SK-N-MC (cell line): ENCODE measurements at places on chromosomes 2 and 18.
A peak's percentile ranks its signal among the peaks of the same experiment; 100 is the strongest.

DNA sequence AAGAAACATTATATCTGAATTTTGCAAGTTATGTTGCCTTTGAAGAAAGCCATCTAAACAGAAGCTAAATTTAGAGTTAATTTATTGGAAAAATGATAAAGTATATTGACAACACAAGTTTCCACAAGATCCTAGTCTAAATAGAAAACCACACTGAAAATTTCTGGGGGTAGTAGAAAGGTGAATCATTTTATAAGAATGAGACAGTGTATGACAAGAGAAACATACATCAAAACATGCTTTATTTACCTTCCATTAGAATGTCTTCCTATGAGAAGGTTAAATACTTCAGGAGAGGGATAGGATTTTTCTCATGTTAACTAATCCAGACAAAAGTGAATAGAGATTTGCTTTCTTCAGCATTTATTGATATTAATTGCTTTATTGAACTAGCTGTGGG lies 1389.8 kb upstream of the ZEB2 start:
- no peak for DNase-seq

- DNase-seq = no peak
Observed at GRCh38 chr2:172470958-172471922, 43.9 kb downstream of the ITGA6 start.

DNA sequence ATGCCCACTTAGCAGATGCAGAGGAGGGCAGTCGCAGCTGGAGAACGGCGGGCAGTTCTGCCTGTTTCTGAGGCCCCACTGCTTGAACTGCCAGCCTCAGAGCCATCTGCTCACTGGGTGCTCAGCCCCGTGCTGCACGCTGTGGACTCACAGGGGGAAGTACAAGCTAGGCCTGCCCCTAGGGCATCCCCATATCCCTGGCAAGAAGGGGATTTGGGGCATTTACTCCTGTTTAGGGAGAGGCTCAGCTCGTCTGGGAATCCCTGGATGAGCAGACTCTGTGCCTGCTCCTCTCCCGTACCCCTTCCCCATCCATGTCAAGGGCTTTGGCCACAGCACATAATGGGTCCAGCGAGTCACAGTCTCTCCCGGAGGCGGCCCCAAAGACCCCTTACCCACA lies 169.8 kb upstream of the PKDCC start:
- DNase-seq = no peak

GRCh38 chr18:64807560-64807959 lies 658.7 kb upstream of the LINC00305 start:
- no peak for DNase-seq

- no peak for DNase-seq
Observed at GRCh38 chr18:55416791-55417190, 171.2 kb downstream of the TCF4 start.

DNA sequence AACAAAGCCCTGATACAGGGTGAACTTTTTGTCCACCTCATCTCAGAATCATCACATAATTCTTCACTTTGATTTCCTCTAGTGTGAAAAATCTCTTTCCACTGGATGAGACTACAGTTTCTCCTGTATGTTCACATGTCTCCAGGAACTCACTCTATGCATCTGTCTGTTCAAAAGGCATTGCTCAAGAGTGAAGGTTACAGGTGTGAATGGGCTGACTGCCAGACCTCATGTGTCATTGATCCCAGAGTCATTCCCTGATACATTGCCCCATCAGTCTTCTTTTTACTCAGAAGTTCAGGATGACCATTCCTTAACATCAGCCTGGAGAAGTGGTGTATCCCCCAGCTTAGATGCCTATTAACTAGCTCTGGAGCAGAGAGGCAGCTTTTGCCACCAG lies 4.4 kb upstream of the DSC3 start:
- DNase-seq = no peak

DNA sequence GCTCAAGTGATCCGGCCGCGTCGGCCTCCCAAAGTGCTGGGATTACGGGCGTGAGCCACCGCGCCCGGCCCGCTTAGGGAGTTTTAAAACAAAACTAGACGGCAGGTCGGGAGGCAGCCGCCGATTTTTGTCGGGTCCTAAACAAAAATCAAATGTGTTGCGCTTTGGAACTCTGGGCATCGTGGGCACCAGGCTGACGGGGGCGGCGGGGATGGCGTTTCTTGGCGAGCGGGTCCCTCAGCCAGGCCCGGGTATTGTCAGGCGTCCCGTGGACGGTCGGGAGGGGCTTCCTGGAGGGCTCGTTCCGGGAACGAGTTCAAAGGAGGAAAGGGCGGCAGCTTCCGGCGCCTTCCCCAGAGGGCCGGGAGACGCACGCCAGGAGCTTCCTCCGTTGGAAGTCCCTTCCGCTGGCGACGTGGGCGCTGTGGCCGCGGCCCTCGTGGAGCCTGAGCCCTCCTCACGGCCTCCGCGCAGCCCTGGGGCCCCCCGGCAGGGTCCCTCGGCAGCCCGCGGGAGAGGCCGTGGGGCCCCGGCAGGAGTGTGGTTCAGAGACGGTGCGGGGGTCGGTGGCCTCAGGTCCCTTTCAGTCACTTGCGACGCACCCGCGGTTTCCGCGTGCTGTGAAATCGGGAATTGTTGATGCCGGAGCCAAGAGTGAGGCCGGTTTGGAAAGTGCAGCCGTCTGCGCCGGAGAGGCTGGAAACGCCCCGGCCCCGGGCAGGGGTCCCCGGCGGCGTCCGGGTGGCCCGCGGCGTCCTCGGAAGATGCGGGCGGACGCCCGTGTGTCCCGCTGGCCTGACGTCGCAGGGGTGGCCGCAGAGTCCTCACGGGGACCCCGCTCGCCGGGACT lies 59.3 kb downstream of the EMILIN2 start:
- DNase-seq = no peak

GRCh38 chr2:133711201-133711600 lies 142.9 kb upstream of the NCKAP5 start:
- DNase-seq = no peak

DNA sequence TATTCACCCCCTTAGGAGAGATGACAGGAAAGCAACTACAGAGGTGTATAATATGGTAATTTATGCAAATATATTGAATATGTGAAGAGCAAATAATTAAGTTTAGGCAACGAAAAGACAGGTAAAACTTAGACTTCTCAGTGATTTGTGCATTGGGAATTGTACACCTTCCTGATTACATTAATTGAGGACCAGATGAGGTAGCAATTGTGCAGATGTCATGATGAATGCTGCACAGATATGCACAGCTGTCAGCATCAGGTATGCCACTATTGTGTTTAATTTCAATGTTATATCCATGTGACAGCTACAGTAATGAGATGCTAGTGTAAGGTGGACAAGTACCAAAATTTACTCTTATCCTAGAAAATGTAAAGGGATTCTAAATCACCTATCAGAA lies 267.2 kb upstream of the FSIP2 start:
- no peak for DNase-seq

DNA sequence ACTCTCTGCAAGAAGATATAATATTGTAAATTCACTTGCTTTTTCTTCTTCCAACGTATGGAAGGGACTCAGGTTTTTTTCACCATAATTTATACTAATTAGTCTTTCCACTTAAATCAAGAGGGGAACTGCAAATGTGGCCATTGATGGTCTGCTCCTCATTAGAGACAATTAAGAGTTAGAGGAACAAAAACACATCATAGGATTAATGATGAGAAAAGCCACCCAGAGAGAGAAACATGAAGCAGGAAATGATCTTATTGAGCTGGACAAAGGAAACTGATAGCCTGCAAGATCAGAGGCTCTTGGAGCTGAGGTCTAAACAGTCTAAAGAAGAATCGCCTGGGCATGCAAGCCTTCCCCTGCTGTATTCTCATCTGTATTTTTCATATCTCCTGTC lies 151.2 kb upstream of the NRP2 start:
- no peak for DNase-seq

DNA sequence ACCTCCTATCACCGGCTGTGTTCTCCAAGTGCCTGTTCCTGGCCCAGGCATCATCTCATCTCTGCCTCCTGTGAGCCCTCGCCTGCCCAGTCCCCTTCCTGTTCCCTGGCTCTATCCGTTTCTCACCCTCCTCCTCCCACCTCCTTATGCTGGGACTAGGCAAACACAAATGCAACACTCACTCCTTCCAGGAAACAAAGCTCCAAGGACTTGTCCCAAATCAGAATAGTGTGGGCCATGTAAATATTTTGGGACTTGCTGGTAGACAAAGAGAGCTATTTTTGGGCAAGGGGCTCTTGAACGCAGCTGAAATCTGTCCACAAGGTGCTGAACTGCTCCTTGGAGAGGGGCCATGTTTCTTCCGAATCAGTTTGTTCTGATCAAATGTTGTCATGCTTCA lies 25.3 kb downstream of the MBP start:
- no peak for DNase-seq

- peak; percentile 16 for DNase-seq
Observed at GRCh38 chr2:237507512-237507911, 20.5 kb downstream of the MLPH start.

DNA sequence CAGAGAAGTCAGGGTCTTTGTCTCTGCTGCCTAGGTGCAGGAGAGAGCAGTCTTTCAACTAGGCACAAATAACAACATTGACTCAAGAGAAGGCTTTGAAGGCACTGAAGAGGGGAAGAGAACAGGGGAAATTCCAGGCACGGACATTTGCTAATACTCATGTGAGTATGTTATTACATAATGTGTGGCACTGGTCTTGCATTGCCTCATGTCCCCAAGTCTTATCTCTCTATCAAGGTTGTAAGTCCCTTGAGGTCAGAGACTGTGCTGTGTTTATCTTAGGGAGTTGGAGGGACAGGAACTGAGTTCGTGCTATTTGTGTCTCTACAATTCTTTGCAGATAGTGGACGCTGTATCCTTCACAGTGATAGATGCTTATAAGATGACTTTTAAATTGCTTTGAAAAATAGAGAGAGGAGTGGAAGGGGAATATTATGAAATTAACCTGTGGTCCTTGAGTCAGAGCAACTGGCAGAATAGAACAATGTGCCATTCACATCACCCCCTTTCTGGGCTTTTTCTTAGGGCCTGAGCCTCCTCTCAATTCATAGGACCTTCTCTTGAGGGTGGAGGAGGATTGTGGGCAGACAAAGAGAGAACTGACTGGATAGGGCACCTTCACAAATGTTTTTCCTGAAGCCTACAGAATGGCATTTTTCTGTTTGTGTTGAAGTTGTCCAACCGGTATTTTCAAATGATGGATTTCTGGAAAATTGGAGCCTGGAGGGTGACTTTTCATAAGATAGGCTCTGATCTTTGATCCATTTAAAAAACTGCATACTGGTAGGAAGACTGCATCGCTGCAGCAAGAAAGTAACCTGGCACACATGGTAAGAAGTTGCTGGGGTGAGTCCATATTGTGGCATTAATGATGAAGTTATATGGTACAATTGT lies 96.6 kb upstream of the CXCR4 start:
- no peak for DNase-seq
